ENCODE measurements at places on chromosomes 5 and 9.

- H3K4me1 ChIP-seq = no peaks in the 10 kb centered on the region
- H3K27me3 ChIP-seq = no peaks in the 10 kb centered on the region
- H3K36me3 ChIP-seq = no peaks in the 10 kb centered on the region
- H3K27ac ChIP-seq = no peak overlapping the region
- no peak overlapping the region for H3K4me3 ChIP-seq
- no peak for DNase-seq
These were observed 430.3 kb upstream of the ZNF462 start for GRCh38 chr9:106432631-106433030.

- no peaks in the 10 kb centered on the region for H3K36me3 ChIP-seq
- H3K4me3 ChIP-seq = peak overlapping the region; percentile 69
- H3K27me3 ChIP-seq = peaks cover 45% of the 10 kb centered on the region
- no peak overlapping the region for H3K27ac ChIP-seq
- DNase-seq = no peak
These were observed 60.2 kb downstream of the NRG2 start for GRCh38 chr5:139982975-139983240.

DNA sequence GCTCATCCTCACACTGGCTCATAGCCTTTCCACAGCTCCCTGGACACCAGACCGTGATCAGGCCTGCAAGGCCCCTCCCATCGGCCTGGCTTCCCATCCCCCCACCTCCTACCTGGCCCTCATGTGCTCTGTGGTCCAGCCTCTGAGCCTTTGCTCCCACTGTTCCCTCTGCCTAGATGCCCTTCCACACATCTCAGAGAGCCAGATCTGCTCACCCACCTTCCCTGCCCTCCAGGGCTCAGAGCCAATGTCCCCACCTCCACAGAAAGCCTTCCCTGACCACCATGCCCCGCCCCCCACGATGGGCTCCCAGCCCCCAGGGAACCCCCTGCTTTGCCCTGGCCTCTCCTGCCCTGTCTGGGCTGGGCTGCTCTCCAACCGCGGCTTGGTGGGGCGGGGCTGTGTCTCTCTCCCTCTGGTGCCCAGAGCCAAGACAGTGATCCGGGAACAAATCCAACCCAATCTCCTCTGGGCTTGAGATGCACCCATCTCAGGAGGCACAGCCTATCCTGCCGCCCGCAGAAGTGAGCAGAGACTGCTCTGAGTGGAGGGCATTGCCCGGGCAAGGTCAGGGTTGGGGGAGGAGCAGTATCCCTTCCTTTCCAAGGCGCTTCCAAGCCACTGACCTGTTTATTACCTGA lies 1.6 kb downstream of the NINJ1 start:
- H3K27me3 ChIP-seq = no peaks in the 10 kb centered on the region
- DNase-seq = no peak
- peak overlapping the region; percentile 87 for H3K4me3 ChIP-seq
- H3K4me1 ChIP-seq = peaks cover 7% of the 10 kb centered on the region

GRCh38 chr9:92639791-92640271 lies 30.1 kb downstream of the IPPK start:
- H3K27me3 ChIP-seq = no peaks in the 10 kb centered on the region
- DNase-seq = peak; percentile 48
- H3K27ac ChIP-seq = no peak overlapping the region
- H3K4me1 ChIP-seq = peaks cover 4% of the 10 kb centered on the region

GRCh38 chr5:142584891-142585290 lies 101.0 kb downstream of the FGF1 start:
- H3K36me3 ChIP-seq = no peaks in the 10 kb centered on the region
- no peak overlapping the region for H3K27ac ChIP-seq
- H3K4me1 ChIP-seq = no peaks in the 10 kb centered on the region
- no peak overlapping the region for H3K4me3 ChIP-seq
- DNase-seq = no peak

DNA sequence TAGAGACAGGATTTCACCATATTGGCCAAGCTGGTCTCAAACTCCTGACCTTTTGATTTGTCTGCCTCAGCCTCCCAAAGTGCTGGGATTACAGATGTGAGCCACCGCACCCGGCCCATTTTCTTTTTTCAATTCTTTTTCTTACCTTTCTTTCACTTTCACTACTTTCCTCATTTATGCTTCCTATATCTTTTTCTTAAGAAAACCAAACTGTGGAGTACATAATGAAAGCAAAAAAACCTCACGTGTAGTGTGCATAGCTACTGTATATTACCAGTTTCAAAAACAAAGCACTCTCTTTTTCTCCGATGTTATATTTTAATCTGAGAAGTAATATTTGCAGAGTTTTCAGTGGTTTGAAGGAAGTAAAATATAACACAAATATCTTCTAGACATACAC lies 8.0 kb upstream of the CAST start:
- H3K27me3 ChIP-seq = no peaks in the 10 kb centered on the region
- peak overlapping the region; percentile 62 for H3K27ac ChIP-seq
- H3K36me3 ChIP-seq = no peaks in the 10 kb centered on the region
- peaks cover 34% of the 10 kb centered on the region for H3K4me1 ChIP-seq

DNA sequence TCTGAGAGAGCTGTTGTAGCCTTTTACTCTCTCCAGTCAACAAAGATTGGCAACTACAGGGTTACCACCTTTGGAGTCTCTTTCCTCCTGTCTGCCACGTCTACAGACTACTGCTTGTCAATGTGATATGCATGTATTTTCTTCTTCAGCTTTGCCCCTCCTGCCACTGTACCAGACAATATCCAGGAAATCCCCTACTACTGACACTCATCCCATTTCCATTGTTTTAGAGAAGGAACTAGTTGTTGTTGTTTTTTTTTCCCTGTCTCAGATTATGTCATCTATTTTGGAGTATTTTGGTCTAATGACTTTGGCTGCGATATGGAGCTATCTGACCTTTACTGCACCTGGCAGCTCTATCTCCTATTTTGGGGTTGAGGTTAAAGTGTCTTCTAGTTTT lies 50.1 kb upstream of the MACIR start:
- peaks cover 26% of the 10 kb centered on the region for H3K36me3 ChIP-seq
- no peaks in the 10 kb centered on the region for H3K4me1 ChIP-seq
- DNase-seq = no peak
- H3K27me3 ChIP-seq = no peaks in the 10 kb centered on the region
- no peak overlapping the region for H3K4me3 ChIP-seq
- H3K27ac ChIP-seq = no peak overlapping the region

- peaks cover 4% of the 10 kb centered on the region for H3K27me3 ChIP-seq
- DNase-seq = no peak
- no peak overlapping the region for H3K27ac ChIP-seq
- peaks cover 12% of the 10 kb centered on the region for H3K4me1 ChIP-seq
These were observed 18.3 kb downstream of the EPB41L4B start for GRCh38 chr9:109302606-109303005.

- H3K27me3 ChIP-seq = peaks cover 91% of the 10 kb centered on the region
- no peak overlapping the region for H3K4me3 ChIP-seq
- DNase-seq = no peak
- no peaks in the 10 kb centered on the region for H3K36me3 ChIP-seq
- no peaks in the 10 kb centered on the region for H3K4me1 ChIP-seq
These were observed 2.4 kb downstream of the PSD2 start for GRCh38 chr5:139797856-139798510.

GRCh38 chr5:77869116-77869798 lies 93.1 kb upstream of the TBCA start:
- DNase-seq = no peak
- no peaks in the 10 kb centered on the region for H3K4me1 ChIP-seq
- H3K4me3 ChIP-seq = no peak overlapping the region
- peaks cover 43% of the 10 kb centered on the region for H3K27me3 ChIP-seq

DNA sequence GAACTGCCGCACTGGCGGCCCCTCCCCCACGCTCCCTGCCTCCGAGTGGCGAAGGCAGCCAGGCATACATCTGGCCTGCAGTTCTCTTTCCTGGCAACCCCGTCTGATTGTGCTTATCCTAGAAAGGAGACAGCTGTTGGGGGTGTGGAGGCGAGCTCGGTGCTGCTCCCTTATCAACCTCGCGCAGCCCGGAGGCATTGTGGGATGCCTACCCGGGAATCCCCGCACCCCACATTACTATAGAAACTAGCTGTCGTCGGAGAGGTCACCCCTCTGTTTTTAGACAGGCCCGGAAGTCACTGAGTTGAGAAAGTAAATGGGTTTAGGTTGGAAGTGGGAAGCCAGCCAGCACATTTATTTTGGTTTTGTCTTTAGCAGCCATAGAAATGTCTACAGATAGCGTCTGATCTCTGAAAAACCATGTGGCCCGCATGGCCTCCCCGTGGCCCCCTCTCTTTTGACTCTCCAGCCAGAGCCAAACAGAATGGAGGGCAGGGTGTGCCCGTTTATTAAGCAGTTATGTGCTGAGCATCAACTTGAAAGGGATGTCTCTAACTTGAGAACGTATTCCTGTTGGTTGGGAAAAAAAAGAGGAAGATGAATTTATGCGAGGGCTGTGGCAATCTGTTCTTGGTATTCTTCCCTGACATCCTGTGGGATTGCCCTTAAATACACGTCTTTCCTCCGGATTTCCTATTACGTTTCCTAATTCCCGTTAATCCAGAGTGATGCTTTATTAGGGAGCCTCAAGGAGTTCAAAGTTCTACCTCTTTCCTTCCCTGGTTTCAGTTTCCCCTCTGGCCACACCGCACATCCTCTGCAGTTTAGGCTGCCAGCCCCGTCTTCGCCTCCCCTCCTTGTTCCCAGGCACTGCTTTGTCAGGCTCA lies 3.9 kb downstream of the STC2 start:
- H3K4me1 ChIP-seq = peaks cover 43% of the 10 kb centered on the region
- peaks cover 45% of the 10 kb centered on the region for H3K27me3 ChIP-seq
- H3K36me3 ChIP-seq = peaks cover 32% of the 10 kb centered on the region
- H3K4me3 ChIP-seq = peak overlapping the region; percentile 70
- H3K27ac ChIP-seq = peak overlapping the region; percentile 37
- no peak for DNase-seq

- no peak for DNase-seq
- no peak overlapping the region for H3K27ac ChIP-seq
- peaks cover 6% of the 10 kb centered on the region for H3K27me3 ChIP-seq
- no peak overlapping the region for H3K4me3 ChIP-seq
- no peaks in the 10 kb centered on the region for H3K36me3 ChIP-seq
- no peaks in the 10 kb centered on the region for H3K4me1 ChIP-seq
These were observed 111.9 kb upstream of the MTAP start for GRCh38 chr9:21690561-21690960.

- peaks cover 41% of the 10 kb centered on the region for H3K4me1 ChIP-seq
- no peaks in the 10 kb centered on the region for H3K27me3 ChIP-seq
- no peak for DNase-seq
- H3K27ac ChIP-seq = peak overlapping the region; percentile 76
- no peaks in the 10 kb centered on the region for H3K36me3 ChIP-seq
These were observed 50.5 kb downstream of the CXXC5 start for GRCh38 chr5:139698490-139699146.

- H3K27me3 ChIP-seq = peaks cover 5% of the 10 kb centered on the region
- no peak overlapping the region for H3K4me3 ChIP-seq
- H3K27ac ChIP-seq = no peak overlapping the region
- no peaks in the 10 kb centered on the region for H3K36me3 ChIP-seq
These were observed 186.7 kb upstream of the TBC1D2 start for GRCh38 chr9:98442114-98442513.

DNA sequence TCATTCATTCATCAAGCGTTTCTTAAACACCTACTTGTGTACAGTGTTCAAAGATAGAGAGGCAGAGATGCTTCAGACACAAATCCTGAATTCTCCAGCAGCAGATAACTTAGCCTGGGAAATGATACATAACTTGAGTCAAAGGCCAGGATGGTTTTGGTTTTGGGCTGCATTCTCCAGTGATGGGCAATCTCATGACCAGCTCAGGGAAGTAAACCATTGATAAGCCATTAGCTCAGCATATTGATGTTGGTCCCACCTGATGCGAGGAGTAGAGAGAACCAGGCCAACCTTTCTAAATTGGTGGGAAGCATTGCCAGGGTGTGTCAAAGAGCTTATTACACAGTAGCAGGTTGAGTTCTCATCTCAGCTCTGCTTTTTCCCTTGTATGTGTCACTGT lies 53.0 kb downstream of the SH3RF2 start:
- H3K36me3 ChIP-seq = peaks cover 11% of the 10 kb centered on the region
- H3K27me3 ChIP-seq = no peaks in the 10 kb centered on the region
- DNase-seq = no peak
- H3K27ac ChIP-seq = no peak overlapping the region
- H3K4me3 ChIP-seq = no peak overlapping the region

DNA sequence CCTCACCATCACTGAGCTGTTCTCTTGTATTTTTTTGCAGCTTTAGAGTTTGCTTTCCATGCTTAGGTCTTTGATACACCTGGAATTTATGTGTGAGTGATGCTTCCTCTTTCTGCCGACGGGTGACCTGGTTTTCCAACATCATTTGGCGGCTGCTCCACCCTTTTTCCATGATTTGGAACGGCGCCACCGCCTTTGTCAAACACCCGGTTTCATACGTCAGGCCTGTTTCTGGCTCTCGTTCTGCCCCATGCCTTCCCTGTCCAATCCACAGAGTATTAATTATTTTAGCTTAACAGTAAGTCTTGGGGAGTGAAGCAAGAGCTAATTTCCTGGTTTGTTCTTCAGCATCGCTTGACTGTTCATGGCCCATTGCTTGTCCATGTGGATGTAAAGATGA lies 30.2 kb downstream of the CACNA1B start:
- no peak overlapping the region for H3K27ac ChIP-seq
- no peaks in the 10 kb centered on the region for H3K36me3 ChIP-seq
- H3K4me3 ChIP-seq = no peak overlapping the region
- no peak for DNase-seq

DNA sequence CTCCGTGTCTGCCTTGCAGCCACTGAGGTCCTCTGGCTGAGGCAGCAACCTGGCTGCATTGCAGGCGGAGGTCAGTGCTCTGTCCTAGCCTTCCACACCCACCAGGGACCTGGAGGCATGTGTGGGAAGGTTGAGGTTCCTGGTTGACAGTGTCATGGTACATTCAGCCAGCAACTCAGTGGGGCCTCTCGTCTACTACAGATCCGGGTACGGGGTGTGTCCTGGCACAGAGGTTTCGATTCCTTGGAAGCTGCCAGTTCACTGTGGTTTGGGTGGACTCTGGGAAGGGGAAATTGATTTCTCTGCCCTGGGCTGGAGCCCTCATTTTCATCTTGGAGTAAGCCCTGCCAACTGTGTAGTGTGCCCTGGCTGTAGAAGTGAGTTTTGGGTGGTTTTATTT lies 45.1 kb downstream of the PDE8B start:
- no peak for DNase-seq
- H3K4me1 ChIP-seq = no peaks in the 10 kb centered on the region
- peaks cover 3% of the 10 kb centered on the region for H3K27me3 ChIP-seq
- no peak overlapping the region for H3K27ac ChIP-seq
- H3K4me3 ChIP-seq = no peak overlapping the region

DNA sequence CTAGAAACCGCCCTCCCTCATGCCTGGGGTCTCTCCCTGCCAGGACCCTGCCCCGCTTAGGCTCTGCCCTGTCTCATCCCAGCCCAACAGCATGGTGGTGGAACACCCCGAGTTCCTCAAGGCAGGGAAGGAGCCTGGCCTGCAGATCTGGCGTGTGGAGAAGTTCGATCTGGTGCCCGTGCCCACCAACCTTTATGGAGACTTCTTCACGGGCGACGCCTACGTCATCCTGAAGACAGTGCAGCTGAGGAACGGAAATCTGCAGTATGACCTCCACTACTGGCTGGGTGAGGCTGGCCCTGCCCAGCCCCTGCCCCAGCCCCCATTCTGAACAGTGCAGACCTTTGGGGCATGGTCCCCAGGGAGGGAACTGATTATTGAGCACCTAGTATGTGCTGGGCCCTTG lies 33.9 kb downstream of the GSN start:
- no peak for DNase-seq
- H3K27ac ChIP-seq = no peak overlapping the region
- peaks cover 37% of the 10 kb centered on the region for H3K4me1 ChIP-seq

Measured in type B pancreatic cell (in vitro differentiated cells).